Upper lobe of right lung (tissue), 1 donor: ENCODE measurements at places on chromosomes 1 and 21.
A peak's percentile ranks its signal among the peaks of the same experiment; 100 is the strongest.

DNA sequence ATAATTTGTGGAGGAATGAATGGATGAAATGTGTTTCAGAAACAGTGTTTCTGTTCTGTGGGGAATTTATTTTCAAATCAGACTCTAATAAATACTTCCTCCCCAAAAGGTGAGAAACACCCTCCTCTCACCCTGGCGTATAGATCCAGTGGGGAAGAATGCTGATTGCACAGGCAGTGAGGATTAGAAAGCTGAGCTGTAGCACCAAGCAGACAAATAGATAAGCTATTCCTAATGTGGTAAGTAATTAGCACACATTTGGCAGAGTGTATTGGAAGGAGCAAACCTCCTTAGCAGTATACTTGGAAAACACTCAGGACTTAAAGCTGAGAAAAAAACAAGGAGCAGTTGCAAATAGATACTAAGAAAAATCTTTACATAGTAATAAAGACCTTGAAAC, 50.8 kb downstream of the NUF2 start:
- DNase-seq = no peak

- peak; percentile 75 for DNase-seq
These were observed 5.8 kb upstream of the CTSE start for GRCh38 chr1:206029484-206029883.

DNA sequence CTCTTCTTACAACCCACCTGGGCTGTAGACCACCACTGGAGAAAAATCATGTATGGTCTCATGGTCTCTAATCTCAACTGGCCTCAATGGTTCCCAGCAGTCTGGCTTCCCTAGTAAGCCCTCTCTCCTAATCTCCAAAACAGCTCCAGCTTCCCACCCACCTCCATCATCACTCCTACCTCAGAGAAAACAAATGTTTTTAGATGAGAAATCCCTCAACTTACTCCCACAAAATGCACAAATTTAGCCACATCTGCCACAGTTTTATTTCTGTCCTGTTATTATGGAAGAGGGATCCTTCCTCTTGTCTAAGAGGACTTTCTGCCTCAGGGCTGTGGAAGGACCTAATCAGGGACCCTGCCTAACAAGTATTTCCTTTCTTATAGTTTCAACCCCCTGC, 32.1 kb downstream of the TP53BP2 start:
- no peak for DNase-seq

DNA sequence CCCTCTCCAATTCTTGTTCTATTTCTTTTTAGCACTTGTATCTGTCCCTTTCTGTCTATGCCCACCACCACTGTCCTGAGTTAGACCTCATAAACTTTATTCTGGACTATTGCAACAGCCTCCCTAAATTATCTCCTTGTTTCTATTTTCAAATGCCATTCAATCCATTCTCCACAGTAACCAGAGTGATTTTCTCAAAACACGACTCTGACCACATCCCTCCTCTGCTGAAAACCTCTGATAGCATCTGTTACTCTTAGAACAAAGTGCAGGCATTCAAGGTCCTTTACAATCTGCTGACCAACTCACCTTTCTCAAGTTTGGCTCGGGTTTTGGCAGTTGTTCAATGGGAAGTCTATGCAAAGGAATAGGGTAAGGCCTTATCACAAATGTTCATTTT, 22.8 kb upstream of the GPX7 start:
- no peak for DNase-seq

GRCh38 chr1:113041569-113042284, 31.3 kb upstream of the LRIG2 start:
- no peak for DNase-seq

DNA sequence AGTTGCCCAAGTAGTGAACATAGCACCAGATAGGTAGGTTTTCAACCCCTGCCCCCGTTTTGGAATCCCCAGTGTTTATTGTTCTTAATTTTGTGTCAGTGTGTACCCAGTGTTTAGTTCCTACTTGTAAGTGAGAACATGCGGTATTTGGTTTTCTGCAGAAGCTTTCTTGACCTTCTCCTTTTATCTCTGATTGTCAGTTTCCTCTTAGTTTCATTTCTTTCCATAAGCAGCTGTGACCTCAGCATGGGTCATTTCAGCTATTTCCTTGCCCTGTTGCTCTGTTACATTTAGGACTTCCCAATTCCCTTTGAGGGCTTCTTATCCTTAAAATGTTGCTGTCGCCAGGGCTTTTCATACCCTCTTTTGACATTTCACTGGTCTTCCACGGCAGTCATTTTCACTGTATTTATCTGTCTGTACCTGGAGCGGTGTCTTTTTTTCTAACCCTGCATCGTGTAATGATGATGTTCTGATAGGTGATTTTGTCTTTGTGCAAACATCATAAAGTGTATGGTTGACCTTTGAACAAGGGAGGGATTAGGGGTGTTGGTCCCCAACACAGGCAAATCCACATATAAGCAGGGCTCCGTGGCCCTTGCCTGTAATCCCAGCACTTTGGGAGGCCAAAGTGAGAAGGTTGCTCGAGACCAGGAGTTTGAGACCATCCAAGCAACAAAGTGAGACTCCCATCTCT, 15.0 kb downstream of the ITSN1 start:
- no peak for DNase-seq

GRCh38 chr1:165532053-165532452, 11.7 kb upstream of the LRRC52 start:
- no peak for DNase-seq

DNA sequence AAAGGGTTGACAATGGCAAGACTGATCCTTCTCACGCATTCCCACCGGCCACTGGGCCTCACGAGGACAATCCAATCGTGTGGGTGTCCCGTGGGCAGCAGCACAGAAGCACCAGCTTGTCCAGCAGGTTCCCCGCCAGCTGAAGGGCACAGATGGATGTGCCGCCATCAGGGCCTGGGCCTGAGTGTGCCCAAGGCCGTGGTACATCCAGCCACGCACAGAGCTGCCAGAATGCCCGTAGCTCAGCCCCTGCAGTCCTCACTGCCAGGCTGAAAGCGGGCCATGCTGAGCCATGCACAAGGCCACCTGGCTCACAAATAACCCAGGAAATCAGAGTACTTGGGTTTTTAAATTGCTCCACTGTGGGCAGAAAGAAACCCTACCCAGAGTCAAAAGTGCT, 7.0 kb downstream of the NPHP4 start:
- DNase-seq = peak; percentile 44

- DNase-seq = no peak
These were observed 8.1 kb downstream of the PAQR7 start for GRCh38 chr1:25867210-25867991.

DNA sequence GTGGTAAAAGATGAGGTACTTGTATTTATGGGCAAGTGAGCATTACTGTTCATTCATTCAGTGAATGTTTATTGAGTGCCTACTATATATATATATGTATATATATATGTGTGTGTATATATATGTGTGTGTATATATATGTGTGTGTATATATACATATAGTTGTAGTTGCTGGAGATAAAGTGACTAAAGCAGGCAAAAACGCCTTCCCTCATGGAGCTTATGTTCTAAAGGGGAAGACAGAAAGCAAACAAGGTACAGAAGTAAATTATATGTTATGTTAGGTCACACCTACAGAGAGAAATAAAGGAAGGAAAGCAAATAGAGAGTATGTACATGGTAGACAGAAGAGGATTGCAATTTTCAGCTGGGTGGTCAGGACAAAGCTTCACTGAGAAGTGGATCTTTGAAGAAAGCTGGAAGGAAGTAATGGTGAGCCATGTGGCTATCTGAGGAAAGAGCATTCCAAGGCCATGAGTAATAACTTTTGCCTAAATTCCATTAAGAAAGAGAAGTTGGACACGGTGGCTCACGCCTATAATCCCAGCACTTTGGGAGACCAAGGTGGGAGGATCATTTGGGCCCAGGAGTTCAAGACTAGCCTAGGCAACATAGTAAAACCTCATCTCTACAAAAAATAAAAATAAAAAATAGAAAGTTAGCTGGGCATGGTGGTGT, 33.5 kb upstream of the KLF17 start:
- no peak for DNase-seq

GRCh38 chr1:6347641-6348487, 45.7 kb downstream of the ACOT7 start:
- no peak for DNase-seq

- peak; percentile 90 for DNase-seq
These were observed 35.0 kb upstream of the JAK1 start for GRCh38 chr1:65001231-65001792.

- no peak for DNase-seq
These were observed 13.6 kb downstream of the PPFIA4 start for GRCh38 chr1:203039609-203040512.
